Left lobe of liver (tissue), 2 donors: ENCODE measurements at places on chromosomes 6 and 20.

- DNase-seq = no peak
Measured at GRCh38 chr6:38846844-38847243, 131.7 kb downstream of the DNAH8 start.

DNA sequence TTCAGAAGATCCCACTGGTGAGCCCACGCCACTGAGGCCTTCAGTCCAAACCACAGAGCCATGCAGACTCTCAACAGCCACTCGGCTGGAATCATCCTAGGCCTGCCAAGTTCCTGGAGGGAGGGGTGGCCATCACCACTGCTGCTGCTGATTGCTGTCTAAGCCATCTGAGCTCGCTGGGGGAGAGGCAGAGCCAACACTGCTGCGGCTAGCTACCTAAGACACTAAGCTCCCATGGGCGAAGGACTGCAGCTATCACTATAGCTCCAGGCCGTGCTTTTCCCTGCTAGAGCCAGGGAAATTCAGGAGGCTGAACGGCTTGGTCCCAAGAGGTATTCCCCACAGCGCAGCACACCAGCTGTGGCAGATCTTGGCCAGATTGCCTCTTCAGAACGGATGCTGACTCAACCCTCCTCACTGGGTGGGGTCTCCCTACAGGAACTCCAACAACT lies 73.6 kb downstream of the TBC1D32 start:
- no peak for DNase-seq

DNA sequence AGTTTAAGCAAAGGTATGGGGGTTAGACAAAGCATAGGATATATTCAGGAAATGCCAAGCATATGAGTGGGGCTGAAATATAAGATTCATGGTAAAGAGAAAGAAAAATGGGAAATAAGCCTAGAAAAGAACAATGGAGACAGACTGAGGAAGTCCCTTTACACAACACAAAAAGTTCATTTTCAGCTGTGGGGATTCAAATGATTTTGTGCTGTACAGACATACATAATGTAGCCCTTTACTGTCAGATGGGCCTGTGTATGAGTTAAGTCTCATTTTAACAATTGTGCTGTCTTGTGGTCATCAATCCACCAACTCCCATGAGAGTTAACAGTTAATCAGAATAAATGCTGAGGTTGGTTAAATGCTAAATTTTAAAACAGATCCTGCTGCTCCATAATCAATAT lies 37.2 kb downstream of the REV3L start:
- no peak for DNase-seq

GRCh38 chr6:15065261-15065989 lies 180.4 kb upstream of the JARID2 start:
- no peak for DNase-seq

GRCh38 chr20:24678351-24679106 lies 209.1 kb downstream of the SYNDIG1 start:
- DNase-seq = no peak

DNA sequence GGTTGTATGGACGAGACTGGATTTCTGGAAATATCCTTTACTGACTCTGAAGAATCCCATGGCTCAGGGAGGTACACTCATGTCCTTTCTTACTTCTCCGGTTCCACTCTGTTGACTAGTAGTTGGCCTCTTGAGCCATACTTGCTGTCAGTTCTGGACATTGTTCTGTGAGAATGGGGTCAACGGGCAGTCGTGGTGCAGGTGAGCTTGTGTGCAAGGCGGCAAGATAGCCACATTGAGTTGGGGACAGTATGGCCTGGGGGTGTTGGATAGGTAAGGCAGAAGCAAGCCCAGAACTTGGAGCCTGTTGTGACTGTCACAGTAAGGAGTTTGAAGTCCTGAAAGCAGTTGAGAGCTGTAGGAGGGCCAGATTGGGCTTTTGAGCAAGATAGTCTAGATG lies 13.5 kb upstream of the SLC22A1 start:
- DNase-seq = no peak

DNA sequence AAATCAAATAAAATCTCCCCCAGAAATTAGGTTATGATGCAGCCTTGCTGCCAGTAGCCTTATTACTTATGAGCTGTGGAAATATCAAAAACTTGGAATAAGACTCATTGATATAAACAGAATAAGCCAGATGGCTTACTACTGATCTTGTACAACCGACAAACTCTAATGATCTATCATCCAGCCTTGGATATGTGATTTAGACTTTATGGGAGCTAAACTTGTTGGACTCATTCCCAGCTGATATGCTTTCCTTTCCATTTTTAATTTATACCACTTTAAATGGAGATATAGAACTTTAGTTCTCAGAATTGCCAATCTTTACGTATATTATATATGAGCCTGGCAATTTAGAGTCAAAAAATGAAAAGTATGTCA lies 5.0 kb downstream of the UST start:
- DNase-seq = no peak

DNA sequence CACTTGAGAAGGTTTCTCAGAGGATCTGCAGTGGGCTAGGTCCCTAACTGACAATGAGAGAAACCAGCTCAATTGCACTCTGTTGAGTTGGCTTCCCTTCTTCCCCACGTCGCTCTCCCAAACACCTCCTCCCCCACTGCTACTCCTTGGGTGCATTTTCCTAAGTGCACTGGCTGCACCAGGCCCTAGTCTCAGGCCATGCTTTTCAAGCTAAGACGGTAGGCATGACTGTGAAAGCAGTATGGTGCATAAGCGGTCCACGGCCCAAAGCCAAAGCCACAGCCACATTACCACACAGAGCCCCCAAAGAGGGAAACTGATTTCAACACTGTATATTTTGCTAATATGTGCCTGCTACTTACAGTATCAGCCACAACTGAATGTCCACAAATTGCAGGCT lies 62.1 kb upstream of the RBM24 start:
- no peak for DNase-seq

DNA sequence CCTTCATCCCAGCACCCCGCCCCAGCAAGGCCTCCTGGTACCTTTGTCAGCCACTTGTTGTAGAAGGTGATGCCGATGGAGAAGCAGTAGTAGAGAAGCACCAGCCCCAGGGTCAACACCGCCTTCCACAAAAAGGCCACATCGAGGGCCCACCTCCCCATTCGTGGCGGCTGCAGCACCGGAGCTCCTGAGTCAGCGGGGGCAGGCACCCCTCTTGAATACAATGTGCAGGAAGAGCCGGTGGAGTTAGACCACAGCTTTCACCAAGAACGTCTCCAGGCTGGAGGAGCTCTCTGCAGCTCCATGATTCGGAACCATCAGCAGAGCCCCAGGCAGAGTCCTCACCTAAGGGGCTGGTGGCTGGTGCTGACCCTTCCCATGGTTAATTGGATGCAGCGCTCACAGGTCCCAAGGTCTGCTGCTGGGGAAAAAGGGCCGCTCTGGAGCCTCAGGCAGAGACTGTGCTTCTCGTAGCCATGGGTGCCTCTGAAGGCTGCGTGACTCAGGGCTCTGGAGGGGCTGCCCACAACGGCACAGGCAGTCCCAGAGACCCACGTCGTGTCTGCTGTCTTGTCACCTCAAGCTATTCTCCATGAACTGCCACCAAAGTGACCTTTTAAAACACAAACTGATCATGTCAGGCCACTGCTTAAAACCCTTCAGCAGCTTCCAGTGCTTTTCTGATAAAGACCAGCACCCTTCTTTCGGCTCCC lies 47.9 kb downstream of the ELMO2 start:
- no peak for DNase-seq

DNA sequence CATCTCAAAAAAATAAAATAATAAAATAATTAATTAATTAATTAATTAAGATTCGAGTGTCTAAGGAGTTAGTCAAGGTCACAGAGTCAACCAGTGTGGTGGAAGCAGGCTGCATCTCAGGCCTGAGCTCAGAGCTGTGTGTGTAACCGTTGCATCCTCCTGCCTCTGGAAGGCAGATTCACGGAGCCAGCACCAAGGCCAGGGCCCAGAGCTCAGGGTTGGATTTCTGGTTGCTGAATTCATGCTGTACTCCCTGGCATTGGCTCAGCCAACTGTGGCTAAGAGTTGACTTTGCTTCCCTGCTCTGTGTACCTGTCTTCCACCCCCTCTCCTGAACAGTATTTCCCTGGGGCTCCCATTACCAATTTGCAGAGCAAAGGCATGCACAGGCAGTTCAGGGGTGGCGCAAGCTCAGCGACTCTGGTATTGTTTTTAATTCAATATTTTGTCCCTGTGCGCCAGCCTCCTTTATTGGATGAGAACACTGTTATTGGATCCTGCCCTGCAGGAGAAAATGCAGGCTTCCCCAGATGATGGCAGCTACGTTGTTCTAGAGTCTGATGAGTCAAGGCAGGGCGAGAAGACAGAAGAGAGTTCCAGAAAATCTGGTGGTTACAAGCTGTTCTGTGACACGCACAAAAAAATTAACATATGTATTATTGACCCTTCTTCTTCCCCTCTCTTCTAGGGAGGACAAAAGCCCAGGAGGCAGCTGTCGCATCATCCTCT lies 12.3 kb upstream of the CTNNBL1 start:
- no peak for DNase-seq

DNA sequence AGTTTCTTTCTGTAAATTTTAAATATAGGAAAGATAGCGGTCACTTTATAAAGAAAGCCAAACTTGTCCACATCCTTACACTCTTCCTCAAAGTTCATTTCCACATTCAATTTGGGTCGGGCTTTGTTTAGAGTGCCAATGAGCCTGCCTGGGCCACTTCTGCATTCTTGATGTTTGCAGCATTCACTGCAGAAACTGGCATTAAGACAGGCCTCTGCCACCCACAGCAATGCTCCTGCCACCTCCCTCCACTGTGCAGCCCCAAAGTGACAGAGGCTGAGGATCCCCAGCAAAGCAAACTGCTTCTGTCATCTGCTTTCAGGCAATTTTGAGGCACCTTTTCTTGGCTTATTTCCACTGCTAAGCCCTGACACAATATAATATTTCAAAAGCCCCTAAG lies 61.2 kb downstream of the TNFAIP3 start:
- no peak for DNase-seq

- DNase-seq = no peak
Measured at GRCh38 chr6:151443911-151444621, 7.9 kb downstream of the RMND1 start.

- DNase-seq = no peak
Measured at GRCh38 chr6:39696986-39697788, 28.0 kb downstream of the KIF6 start.

DNA sequence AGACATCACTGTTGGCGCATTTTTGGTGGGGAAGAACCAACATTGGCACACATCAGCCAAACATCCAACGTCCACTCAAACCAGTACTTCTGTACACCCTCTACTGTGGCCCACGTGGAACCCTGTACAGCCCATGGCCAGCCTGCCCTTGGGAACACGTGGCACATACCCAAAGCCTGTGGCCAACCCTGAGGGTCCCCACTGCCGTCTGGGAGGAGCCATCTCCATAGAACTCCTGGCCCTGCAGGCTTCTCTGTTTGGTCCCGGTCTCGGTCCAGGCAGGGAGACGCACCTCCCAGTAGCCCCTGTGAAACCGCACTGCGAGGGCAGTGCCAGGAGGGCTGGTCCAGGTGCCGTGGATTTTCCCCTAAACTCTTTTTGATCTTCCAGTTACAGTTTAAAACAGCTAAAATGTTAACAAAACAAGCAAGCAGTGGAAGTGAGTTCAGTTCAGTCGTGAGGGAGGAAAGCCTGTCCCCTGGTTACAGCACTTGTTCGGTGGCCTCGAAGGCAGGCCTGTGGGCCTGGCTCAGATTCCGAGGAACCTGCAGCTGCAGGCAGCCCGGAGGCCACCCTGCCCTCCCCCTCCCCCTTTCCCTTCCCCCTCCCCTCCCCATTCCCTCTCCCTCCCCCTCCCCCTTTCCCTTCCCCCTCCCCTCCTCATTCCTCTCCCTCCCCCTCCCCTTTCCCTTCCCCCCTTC lies 233.7 kb downstream of the DLL1 start:
- peak; percentile 36 for DNase-seq

DNA sequence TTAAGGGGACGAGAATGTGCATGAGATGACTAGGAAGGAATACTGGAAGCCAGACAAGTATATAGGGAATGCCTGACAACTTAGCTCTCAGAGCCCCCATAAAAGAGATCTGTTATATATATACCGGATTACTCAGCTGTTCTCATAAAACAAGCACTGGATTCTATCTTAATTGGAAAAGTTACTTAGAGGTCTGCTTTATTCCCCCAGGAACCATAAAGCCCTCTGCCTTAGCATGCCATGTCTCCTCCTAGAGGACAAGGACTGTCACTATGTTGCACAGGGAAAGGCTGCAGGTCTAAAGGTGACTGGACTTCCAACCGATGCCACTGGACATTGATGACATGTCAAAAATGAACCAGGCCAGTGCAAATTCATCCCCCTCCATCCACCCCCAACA lies 6.4 kb downstream of the EXOC2 start:
- no peak for DNase-seq

DNA sequence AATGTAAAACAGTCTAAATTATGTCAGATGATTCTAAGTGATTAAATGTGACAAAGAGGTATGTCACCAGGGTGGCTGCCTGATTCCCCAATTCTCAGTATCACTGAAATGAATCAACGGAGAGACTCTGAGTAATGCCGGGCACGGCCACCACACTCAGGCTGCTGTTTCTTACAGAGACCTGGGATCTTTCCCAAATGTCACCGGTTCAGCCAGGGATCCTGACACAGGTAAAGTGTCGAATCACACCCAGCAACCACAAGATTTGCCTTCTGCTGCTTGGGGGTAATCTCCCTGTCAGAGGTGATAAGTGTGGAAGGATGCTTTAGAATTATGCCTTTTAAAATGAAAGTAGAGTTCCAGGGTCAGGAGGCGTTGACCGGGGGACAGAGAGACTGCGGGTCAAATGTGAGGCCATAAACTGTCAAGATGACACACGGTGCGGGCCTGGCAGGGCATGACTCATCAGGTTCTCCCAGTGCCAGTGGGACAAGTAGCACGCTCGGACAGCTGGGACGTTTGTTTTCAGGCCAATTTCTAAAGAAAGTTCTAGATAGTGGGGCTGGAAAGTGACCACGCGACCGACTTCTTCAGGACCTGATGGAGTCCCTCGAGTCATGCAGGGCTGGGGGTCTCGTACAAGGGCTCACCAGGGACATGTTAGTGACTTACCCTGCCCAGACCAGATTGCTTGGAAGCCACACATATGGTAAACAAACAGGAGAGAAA lies 48.9 kb downstream of the PRDM1 start:
- no peak for DNase-seq

- DNase-seq = no peak
Measured at GRCh38 chr6:32187009-32187709, 2.8 kb downstream of the PBX2 start.

DNA sequence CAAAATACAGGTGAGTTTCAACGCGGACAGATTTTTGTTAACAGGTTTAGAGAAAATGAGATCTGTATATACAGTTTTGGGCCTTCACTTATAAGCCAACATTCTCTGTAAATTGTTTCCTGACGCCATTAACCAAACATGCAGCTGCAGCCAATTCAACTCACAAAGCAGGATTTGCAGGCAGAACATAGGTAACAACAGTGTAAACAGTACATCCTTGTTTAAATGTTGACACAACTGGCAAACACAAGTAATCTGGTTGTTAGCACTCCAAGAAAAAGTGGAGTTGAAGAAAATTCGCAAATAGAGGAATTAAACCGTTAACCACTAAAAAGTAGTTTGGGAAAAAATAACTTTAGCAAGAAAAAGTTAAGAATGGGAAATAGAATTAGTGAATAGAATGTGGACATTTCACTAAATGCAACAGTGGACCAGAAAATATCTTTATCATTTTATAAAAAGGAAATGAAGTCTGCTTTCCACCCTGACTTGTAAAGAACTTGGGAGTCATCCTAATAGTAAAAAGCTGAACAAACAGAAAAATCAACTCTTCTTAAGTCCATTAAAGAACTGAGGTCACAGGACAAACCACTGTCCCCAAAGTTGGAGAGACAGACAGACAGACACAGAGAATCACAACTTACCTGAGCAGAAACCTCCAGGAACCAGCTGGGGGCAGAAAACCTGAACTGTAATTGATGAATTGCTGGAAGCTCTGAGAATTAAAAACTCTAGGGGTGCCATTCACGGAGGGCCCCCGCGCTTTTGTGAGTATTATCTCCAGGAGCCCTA lies 10.1 kb downstream of the SMIM28 start:
- DNase-seq = no peak
